ENCODE measurements at places on chromosomes 3 and 15.

DNA sequence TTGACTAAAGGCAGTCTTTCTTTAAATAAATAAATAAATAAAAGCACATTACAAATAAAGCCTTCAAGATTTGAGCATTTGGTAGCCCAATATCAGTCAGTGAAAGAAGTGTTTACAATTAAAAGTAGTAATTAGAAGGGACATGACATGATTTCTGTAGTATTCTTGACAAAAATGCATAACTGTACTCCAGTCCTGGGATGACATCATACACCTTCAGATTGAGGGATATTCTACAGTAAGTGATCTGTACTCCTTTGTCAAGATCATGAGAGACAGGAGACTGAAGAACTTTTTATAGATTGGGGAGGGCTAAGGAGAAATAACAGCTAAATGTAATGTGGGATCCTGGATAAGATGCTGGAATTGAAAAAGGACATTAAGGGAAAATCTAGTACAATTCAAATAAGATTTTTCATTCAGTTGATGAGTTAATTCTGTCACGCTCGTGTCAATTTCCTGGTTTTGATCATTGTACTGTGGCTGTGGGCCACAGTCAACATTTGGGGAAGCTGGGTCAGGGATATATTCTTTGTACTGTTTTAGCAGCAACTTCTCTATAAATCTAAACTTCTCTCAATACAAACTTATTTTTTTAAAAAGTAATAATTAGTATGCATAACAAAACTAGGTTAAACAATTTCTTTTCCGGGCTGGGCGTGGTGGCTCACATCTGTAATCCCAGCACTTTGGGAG is 314.8 kb downstream of the PTPRG start:
- no peak for DNase-seq

DNA sequence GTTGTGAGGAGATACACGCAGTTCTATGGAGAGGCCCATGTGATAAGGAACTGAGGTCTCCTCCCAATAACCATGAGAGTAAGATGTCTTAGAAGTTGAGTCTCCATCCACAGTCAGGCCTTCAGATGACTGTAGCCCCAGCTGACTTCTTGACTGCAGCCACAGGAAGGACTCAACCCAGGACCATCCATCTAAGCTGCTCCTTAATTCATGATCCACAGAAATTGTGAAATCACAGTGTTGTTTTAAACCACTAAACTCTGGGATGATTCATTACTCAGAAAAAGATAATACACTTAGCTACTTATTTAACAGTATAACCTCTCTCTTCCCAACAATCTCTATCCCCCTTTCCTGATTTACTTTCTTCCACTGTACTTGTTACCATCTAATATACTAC is 173.3 kb downstream of the ALDH1A2 start:
- DNase-seq: no peak

- no peak for DNase-seq
Observed at GRCh38 chr3:126101521-126101982, 17.6 kb upstream of the SLC41A3 start.

GRCh38 chr3:149385617-149386298 is 8.3 kb upstream of the TM4SF1 start:
- DNase-seq: no peak

GRCh38 chr3:118208642-118209041 is 826.0 kb downstream of the IGSF11 start:
- no peak for DNase-seq

DNA sequence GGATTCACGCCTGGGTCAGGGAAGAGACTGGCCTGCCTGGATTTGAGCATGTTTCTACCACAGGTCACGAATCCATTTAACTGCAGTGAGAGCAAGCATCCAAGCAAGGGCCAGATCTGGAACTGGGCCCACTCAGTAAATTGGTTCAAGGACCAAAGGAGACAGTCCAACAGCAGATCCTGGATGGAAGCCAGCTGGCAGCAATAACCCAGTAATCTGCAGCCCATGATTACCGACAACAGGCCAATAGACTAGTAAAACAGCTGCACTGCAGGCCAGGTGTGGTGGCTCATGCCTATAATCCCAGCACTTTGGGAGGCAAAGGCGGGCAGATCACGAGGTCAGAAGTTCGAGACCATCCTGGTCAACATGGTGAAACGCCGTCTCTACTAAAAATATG is 11.8 kb downstream of the SAMD7 start:
- DNase-seq: peak; percentile 11

- DNase-seq: no peak
Observed at GRCh38 chr3:181103605-181104004, 114.1 kb upstream of the DNAJC19 start.

- DNase-seq: no peak
Observed at GRCh38 chr3:64111872-64112271, 88.6 kb upstream of the PSMD6 start.

- DNase-seq: peak; percentile 46
Observed at GRCh38 chr3:67790043-67790442, 135.6 kb upstream of the SUCLG2 start.

DNA sequence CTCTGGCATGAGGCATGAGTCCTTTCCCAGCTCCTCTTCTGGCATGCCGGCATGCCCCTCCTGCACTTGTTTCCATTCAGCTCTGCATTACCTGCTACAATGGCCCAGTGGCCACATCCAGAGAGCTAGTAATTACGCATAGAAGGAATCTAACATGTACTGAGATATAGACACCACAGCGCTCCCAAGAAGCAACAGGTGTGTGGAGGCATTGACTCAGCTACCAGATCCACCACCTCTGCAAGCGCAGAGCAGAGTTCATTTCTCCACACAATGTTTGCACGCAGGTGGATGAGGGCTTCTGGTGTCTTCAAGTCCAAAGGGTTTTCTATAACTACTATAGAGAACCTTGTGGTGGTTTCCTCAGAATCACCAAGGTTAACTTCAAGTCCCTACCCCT is 4.2 kb downstream of the MOBP start:
- DNase-seq: no peak

- no peak for DNase-seq
Observed at GRCh38 chr3:42276141-42277132, 10.5 kb upstream of the CCK start.

DNA sequence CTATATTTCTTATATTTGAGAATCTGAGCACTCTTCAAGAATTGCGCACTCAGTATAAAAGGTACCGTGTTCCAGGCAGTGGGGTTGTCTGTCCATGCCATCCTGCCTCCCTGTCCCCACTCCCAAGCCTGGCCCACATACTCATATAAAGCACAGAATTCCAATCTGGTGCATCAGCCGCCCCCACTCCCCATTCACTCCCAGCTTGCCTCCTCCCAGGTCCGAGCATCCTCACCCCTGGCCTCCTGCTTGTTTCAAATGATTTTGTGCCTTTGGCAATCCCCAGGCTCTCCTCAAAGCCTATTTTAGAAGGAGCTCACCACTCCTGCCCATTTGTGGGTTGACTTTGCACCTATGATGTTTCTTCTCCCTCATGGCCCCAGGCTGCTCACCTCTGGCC is 22.2 kb upstream of the IGF1R start:
- DNase-seq: no peak

- DNase-seq: no peak
Observed at GRCh38 chr15:43420435-43420834, 49.5 kb downstream of the TUBGCP4 start.

- no peak for DNase-seq
Observed at GRCh38 chr15:39392469-39393047, 188.3 kb upstream of the THBS1 start.

GRCh38 chr3:154105218-154105975 is 15.8 kb upstream of the ARHGEF26 start:
- no peak for DNase-seq

GRCh38 chr3:161644891-161645635 is 148.5 kb downstream of the OTOL1 start:
- DNase-seq: no peak

DNA sequence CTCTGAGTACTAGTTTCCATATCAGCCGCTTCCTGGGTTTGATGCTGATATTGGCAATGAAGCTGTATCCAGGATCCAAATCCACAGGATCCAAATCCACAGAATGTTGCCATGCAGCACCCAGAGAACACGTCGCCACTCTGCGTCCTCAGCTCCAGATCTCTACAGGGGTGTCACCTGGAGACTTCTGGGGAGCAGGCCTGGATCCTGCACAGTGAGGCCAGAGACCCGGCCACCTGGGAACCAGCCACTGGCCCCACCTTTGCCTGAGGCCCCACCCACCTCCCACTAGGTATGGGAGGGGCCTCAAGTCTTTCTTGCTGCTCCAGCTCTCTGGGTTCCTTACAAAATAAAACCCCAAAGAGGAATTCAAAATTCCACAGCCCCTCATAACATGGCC is 123.9 kb downstream of the LRRK1 start:
- DNase-seq: no peak

- DNase-seq: no peak
Observed at GRCh38 chr3:16455966-16456365, 57.5 kb downstream of the RFTN1 start.

DNA sequence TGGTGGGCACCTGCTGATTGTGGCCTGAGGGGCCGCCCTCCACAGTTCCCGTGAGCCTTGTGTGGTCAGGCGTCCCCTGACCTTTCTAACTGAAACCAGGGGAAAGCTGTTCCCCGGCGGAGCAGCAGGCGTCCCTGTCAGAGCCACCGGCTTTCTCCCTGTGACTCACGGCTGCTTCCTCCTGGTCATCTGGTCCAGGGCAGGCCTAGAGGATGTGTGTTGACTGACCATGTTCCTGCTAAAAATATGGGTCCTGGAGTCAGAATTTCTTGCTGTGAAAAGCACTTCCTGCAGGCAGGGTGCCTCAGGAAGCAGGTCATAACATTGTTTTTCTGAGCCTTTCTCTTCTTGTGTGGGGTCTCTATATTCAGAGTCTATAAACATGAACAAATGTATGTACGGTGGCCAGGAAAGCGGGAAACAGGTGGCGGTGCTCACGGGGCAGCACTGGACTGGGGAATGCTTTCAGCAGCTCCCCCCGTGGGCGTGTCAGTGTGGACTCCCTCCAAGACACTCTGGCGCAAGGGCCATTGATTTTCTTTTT is 38.4 kb upstream of the CGNL1 start:
- no peak for DNase-seq

- DNase-seq: peak; percentile 40
Observed at GRCh38 chr3:110542552-110543150, 529.0 kb upstream of the NECTIN3 start.

DNA sequence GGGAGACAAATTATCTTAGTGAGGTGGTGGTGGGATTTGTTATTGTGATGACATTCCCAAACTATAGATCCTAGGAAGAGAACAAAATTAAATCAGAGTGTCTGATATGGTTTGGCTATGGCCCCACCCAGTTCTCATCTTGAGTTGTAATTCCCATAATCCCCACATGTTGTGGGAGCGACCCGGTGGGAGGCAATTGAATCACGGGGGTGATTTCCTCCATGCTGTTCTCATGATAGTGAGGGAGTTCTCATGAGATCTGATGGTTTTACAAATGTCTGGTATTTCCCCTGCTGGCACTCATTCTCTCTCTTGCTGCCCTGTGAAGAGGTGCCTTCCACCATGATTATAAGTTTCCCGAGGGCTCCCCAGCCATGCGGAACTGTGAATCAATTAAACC is 62.0 kb downstream of the RPL22L1 start:
- peak; percentile 28 for DNase-seq

GRCh38 chr3:157104928-157105652 is 54.9 kb downstream of the CCNL1 start:
- no peak for DNase-seq

DNA sequence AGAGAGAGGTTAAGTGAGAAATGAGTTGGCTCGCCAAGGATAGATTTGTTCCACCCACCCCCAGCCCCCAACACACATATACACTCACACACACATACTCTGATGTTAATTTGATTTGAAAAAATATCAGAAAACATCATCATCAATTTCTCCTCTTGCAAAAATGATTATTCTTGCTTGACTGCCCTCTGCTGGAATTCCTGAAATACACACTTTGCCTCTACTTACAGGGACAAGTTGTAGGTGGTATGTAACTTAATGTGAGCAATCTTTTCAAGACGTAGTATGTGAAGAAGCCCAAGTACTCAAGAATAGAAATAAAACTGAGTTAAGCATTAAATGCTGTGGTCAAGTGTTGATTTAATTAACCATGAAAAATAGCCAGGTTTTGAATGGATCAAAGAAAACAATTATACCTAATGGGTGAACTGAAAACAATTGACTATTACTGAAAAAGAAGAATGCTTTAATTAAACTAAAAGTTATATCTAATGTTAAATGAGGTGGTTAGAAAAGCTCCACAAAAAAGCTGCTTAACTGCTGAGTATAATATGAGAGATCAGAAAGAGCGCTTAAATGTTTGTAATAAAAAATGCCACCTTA is 46.6 kb upstream of the MDFIC2 start:
- peak; percentile 28 for DNase-seq

DNA sequence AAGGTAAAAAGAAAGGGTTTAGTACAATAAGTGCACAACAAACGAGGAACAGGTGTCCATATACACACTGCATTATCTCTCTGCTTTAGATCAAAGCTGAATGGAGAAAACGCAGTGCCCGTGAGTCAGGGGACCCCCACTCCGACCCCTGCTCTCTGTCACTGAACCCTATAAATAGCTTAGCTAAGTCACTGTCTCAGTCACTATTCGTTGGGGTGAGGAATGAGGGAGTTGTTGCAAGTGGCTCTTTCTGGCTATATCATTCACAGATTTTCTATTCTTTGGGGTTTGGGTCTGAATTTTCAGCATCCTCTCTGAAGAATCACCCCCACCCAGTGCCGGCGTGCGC is 458 bp upstream of the STAC start:
- no peak for DNase-seq

DNA sequence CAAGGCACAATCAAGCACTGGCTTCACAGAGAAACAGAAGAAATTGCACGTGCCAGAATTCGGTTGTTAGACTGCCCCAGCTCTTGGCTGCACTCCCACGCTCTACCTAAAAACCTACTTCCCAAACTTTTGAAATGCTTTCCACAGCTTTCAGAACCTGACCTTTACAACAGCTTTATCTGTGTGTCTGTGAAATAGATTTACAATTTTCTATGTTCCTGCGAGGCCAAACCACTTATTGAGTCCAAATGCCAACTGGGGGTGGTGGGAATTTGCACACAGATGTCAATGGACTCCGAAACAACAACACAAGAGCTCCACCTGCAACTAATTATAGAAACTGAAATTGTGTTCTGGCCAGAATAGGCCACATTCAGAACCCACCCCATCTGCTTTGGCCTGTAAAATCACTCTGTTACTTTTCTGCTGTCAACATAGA is 44.6 kb downstream of the ERC2 start:
- DNase-seq: peak; percentile 3

DNA sequence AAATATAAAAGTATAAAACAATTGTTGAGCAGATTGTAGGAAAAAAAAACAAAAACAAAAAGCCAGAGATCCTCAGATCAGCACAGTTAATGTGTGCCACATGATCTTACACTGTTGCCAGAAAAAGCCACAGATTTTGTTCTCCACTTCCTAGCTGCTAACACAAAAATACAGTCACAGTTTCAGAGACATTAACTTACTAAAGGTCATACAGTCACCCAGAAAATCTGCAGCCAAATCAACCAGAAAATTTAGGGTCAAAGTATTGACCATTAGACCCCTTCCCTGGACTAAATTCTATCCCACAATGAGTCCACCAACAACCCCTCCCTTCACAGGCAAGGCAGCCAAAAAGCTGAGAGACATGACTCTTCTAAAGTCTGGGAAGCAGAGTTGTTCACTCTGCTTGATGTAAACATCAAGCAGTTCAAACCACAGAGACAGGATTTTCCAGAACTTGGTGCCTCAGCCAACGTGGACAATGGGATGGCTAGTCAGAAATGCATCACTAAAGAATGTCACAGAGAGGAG is 59.1 kb downstream of the SST start:
- peak; percentile 22 for DNase-seq

Data from fibroblast of upper back skin (primary cell).